ENCODE measurements at places on chromosomes 1 and 21.

GRCh38 chr21:21232320-21232719 is 234.1 kb downstream of the NCAM2 start:
- no peak for DNase-seq

GRCh38 chr1:6897138-6897537 is 111.9 kb downstream of the CAMTA1 start:
- DNase-seq, result no peak

GRCh38 chr1:1551524-1552262 is 11.3 kb upstream of the TMEM240 start:
- DNase-seq, result no peak

GRCh38 chr21:36768496-36768895 is 69.6 kb downstream of the SIM2 start:
- no peak for DNase-seq

GRCh38 chr1:212600071-212600915 is 8.3 kb upstream of the ATF3 start:
- DNase-seq, result no peak

- no peak for DNase-seq
Observed at GRCh38 chr1:92872719-92873118, 40.9 kb downstream of the RPL5 start.

- DNase-seq, result no peak
Observed at GRCh38 chr1:203512848-203513584, 19.1 kb downstream of the OPTC start.

DNA sequence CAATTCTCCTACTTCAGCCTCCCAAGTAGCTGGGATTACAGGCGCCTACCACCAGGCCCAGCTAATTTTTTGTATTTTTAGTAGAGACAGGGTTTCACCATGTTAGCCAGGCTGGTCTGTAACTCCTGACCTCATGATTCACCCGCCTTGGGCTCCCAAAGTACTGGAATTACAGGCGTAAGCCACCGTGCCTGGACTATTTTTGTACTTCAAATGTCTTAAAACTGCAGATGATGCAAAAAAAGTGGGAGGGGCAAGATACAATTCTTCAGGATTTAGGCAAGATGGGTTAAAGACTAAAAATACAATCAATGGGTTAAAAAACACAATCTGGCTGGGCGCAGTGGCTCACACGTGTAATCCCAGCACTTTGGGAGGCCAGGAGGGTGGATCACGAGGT is 4.7 kb downstream of the SCAF4 start:
- DNase-seq, result no peak

GRCh38 chr1:94709891-94710581 is 110.1 kb upstream of the SLC44A3 start:
- DNase-seq, result no peak

- no peak for DNase-seq
Observed at GRCh38 chr1:84348759-84349158, 47.3 kb downstream of the SAMD13 start.

GRCh38 chr1:21152423-21153100 is 24.1 kb downstream of the EIF4G3 start:
- no peak for DNase-seq

DNA sequence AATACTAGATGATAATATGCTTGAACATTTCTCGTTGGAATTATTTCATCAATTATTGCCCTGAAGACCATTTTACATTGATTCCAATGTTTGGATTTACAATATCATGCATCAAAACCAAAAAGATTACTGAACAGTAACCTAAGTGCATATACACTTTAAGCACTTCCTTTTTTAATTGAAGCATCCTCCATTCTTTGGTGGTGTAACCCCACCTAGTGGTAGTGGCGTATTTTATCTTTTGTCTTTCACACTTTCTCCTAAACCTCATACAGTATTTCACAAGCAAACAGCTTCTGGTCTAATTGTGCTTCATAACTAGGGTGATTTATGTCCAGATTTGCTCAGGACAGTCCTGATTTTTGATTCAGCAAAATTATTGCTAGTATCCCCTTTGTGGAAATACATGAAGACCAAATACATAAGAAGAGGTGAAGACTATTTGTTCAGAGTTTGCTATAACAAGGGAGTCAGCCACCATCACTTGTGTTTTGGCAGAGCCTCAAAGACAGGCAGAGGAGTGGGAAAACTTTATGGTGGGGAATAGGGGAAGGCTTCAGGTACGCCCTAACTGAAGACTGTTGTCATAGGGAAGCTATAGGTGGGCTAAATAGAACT is 3.4 kb upstream of the NVL start:
- DNase-seq, result peak; percentile 57

- DNase-seq, result peak; percentile 65
Observed at GRCh38 chr1:33429856-33430691, 821 bp downstream of the PHC2 start.

GRCh38 chr1:204072931-204073836 is at the start of gene SOX13:
Gene SOX13 (plus strand): TSS chr1:204073115. CDS start chr1:204112916, 39,801 bp downstream.
- DNase-seq, result peak; percentile 90

GRCh38 chr1:60504206-60504840 is 430.8 kb upstream of the C1orf87 start:
- no peak for DNase-seq

GRCh38 chr1:41315871-41316270 is 45.4 kb upstream of the FOXO6 start:
- DNase-seq, result no peak

- DNase-seq, result no peak
Observed at GRCh38 chr1:232599178-232600041, 30.5 kb downstream of the SIPA1L2 start.

- no peak for DNase-seq
Observed at GRCh38 chr1:44505210-44505993, 100.3 kb downstream of the RNF220 start.

GRCh38 chr1:68615312-68615711 is 118.4 kb upstream of the DEPDC1 start:
- DNase-seq, result no peak

DNA sequence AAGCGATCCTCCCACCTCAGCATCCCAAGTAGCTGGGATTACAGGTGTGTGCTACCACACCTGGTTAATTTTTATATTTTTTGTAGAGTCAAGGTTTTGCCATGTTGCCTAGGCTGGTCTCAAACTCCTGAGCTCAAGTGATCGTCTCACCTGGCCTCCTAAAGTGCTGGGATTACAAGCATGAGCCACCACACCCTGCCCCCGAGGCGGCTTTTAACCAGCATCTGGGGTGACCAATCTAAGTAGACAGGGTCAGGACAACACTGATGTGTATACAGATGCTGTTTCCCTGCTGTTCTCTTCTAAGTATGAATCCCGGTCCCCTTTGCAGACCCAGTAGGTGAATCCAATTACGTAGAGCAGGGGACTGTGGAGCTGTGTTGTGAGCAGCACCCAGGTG is 23.9 kb downstream of the THAP3 start:
- no peak for DNase-seq

DNA sequence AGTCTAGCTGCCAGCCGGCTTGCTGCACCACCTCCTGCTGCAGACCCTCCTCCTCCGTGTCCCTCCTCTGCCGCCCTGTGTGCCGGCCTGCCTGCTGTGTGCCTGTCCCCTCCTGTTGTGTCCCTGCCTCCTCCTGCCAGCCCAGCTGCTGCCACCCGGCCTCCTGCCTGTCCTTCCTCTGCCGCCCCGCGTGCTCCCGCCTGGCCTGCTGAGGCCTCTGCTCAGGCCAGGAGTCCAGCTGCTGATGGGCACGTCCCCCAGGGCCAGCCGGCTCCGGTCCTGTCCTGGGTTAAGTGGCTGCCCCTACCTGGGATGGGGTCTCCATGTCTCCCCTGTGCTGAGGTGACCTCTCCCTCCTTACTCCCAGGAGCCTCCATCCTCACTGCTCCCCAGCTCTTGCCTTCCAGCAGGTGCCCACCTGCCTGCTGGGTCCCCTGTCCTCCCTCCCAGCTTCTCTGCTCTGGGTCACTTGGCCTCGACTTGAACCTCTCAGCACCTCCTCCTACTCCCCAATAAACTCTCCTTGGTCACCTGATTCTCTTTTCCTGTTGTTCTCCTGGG is 870 bp downstream of the KRTAP10-8 start:
- DNase-seq, result no peak

- peak; percentile 33 for DNase-seq
Observed at GRCh38 chr1:19439464-19440171, 45.7 kb downstream of the CAPZB start.

DNA sequence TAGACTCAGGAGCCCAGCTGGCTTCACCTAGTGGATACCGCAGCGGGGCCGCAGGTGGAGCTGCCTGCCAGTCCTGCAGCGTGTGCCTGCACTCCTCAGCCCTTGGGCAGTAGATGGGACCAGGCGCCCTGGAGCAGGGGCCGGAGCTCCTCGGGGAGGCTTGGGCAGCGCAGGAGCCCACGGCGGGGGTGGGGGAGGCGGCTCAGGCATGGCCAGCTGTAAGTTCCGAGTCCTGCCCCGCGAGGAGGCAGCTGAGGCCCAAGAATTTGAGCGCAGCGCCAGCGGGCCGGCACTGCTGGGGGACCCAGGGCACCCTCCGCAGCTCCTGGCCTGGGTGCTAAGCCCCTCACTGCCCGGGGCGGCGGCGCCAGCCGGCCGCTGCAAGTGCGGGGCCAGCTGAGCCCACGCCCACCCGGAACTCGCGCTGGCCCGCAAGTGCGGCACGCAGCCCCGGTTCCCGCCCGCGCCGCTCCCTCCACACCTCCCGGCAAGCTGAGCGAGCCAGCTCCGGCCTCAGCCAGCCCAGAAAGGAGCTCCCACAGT is 30.9 kb downstream of the UTP25 start:
- DNase-seq, result no peak

DNA sequence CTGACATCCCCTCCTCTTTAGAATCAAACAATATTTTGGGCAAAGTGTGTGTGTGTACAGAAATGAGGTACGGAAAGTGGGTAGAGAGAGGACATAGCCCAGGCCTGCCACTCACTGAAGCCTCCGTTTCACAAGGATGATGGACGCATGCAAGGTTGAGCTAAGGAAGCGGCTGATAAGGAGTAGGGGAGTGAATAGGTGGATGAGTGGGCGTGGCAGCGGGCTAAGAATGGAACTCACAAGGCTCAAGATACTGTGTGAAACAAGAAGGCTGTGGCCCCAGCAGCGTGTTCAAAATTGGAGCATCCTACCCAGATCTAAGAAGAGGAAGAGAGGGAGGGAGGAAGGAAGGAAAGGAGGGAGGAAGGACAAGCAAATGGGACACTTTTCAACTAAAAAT is 37.5 kb downstream of the VWA5B1 start:
- DNase-seq, result no peak

DNA sequence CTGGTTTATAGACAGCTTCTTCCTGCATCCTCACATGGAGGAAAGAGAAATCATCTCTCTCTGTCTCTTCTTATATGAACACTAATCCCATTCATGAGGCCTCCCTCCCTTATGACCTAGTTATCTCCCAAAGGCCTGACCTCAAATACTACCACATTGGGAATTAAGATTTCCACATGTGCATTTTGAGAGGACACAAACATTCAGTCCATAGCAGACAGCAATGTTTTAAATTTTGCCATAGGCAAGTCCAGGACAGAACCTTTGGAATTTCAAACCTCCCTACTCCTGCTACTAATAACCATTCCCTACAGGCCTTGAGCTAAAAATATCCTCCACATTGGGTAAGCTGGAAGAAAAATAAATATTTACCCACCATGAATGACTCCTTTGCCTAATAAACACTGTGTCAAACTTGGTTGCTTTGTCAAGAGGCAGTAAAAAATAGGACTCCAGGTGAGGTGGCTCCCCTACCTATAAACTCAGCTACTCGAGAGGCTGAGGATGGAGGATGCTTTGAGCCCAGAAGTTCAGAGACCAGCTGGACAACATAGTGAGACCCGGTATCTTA is 113.7 kb downstream of the ZNF281 start:
- no peak for DNase-seq

- DNase-seq, result no peak
Observed at GRCh38 chr1:39297551-39297950, 93.1 kb downstream of the MACF1 start.

- DNase-seq, result no peak
Observed at GRCh38 chr1:177302357-177303044, 131.7 kb downstream of the BRINP2 start.

DNA sequence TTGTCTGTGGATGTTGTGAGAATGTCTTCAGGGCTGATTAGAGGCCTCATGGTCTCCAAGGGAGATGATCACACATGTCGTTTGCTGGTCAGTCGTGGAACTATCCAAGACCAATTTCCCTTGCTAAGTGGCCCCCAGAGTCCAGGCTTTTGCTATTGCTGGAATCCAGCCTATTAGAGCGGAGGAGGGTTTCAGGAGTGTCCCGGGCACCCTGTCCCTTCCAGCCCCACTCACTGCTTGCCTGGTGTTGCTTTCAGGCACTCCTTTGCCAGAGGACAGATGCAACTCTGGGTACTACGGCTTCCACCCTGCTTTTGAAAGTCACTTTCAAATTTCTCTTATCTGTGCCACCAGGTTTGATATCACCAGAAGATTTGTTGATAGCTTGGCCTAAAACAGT is 149.1 kb downstream of the NOS1AP start:
- DNase-seq, result no peak

DNA sequence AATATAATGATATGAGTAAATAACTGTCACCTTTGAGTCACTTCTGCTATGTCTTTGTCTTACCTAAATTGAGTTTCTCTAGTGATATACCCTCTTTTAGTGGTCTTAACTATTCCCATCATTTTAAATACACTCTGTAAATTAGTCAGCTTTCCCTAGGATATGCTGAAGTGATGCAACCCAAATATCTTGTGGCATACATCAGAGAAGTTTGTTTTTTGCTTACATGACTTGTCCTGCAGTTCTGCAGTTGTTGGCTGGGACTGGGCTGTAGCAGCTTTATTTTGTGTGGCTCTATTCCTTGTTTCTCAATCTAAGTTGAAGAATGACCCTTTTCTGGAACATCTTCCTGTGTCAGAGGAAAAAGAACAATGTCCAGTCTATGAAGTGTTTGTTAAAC is 76.4 kb downstream of the TTC3 start:
- no peak for DNase-seq

DNA sequence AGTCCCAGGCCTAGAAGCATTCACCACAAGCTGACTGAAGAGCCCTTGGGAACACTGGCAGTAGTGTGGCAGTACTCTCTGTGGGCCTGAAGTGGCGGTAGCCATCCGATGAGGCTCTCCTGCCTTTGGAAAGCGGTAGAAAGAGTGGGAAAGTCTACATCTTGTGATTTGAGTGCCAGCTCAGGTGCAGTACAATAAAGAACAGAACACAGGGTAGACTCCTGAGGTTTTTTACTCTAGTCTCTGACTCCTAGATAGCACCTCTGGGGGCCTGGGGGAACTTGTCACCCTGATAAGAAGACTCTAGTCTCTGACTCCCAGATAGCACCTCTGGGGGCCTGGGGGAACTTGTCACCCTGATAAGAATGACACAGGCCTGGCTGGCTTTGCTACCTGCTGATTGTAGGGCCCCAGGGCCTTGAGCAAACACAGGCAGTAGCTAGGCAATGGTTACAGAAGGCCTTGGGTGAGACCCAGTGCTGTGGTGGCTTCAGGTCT is 18.0 kb upstream of the IL20 start:
- DNase-seq, result no peak

DNA sequence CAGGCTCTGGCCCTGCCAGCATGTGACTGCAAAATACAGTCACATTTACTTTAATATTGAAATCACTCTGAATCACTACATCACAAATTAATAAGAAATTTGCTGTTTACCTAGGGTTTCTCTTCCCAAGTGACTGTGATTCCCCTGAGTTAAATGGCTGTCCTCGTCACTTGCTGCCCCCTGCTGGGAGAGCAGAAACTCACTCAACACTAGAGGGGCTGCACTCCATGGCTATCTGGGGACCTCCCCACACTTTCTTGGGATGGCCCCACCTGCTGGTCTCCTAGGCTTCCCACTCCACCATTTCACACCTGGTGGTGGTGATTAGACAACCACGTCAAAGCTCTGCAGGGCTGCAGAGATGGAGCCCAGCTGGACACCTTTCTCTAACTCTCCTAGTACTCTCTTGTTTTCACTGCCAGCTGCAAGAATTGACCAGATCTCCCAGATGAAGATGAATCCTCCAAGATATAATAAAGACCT is 63.4 kb downstream of the CD2 start:
- DNase-seq, result peak; percentile 76
